ENCODE measurements at places on chromosomes 12 and 14.

DNA sequence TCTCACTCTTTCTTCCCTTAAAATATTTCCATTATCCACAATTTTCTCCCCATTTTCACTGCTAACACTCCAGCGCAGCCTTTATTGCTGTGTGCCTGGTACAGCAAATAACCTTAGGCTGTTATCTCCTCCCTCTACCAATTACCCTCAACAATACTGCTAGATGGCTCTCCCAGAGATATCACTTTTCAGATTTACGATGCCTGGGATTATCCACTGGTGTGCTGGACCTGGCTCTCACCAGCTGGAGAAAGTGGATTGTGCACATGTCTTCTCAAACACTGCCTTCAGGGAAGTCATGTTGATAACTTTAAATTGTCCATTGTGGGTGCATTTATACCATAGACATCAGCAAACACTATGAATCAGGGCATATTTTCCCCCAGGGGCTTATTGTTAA lies 101.9 kb upstream of the ADAMTS20 start:
- no peak for DNase-seq

DNA sequence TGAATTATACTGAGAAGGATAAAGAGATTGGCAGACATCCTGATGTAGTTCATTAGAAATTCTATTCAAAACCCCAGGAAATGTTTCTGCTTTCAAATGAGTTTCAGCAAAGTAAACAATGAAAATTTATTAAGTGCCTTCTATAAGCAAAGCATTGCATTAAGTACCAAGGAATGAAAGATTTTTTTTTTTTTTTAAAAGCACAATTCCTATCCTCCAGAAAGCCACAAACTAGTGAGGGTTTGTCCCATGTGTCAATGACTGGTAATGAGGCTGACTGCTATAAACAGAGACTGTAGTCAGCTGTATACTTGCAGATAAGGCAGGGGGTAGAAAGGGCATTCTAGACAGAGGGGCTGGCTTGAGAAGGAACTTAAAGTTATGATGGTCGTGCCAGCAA lies 6.7 kb downstream of the ANO4 start:
- DNase-seq = no peak

DNA sequence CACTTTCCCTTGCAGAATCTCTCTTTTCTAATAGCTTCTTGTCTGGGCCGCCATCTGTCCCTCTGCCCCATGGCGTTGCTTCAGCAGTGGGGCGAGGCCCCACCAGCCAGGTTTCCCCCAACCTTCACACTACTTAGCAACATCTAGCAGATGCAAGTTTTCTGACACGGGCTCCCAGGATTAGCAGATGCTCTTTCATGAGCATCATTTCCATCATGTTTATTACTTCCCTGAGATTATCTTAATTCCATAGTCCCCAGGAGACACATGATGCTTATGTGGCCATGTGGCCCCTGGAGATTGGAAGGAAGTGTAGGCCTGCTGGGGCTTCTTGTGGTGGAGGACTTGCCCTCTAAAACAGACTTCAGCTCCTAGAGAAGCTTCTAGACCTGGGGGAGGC lies 102.0 kb upstream of the MYL2 start:
- DNase-seq = no peak

DNA sequence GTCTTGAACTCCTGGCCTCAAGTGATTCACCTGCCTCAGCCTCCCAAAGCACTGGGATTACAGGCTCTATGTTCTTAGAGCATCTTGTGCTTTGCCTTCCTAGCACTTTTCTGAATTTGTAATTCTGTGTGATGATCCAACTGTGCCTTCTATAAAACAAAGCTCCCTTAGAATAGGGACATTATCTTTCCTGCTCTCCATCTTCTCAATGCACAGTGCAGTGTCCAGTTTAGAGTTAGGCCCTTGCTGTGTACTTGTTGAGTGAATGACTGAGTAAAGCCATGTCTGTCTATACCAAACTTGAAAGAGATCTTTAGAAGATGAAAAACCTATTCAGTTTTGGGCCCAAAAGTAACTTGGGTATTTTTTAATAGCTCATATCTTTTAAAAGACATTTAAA lies 5.2 kb downstream of the WDR20 start:
- DNase-seq = no peak

- DNase-seq = no peak
Measured at GRCh38 chr14:29895591-29896083, 32.0 kb downstream of the PRKD1 start.

GRCh38 chr12:86727160-86727559 lies 471.0 kb upstream of the MGAT4C start:
- DNase-seq = no peak

- no peak for DNase-seq
Measured at GRCh38 chr14:80768646-80769045, 172.9 kb downstream of the CEP128 start.

DNA sequence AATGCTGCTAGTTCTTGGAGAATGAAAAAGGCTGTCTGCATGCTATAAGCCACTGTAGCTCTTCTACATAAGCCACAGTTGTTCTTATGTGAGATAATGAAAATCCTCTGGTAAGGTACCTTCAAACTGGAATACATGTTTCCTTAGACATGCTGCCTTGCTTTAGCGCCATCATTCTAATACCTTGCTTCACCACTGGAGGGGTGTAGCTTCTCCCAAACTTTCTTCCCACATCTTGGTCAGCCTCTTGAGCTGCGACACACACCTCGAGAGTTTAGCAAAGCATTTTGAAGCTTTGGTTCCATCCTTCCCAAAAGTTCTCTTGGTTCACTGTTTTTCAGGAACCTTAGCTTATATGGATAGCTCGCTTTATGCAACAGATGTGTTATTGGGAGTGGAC lies 69.5 kb downstream of the NKX2-1 start:
- no peak for DNase-seq

- peak; percentile 66 for DNase-seq
Measured at GRCh38 chr14:23094666-23095195, at the start of gene ACIN1. TSS of gene ACIN1 (minus strand) at chr14:23095136. CDS start at chr14:23095112, 24 bp downstream.

DNA sequence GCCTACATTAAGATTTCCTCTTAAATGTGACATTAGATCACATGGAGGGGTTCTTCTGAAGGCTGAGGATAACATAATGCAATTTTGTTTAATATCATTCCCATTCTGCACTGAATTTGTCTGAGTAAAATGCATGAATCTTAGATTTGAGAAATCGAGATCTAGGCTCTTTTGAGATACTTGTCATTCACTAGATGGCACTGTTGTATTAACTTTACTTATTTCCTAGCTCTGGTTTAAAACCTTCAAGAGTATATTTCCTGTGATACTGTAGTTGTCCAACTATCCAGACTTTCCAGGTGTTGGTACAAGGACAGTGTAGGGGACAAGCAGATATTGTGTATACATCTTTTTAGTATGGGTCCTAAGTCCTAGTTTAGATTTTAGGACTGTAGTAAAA lies 91.7 kb upstream of the SEL1L start:
- no peak for DNase-seq

DNA sequence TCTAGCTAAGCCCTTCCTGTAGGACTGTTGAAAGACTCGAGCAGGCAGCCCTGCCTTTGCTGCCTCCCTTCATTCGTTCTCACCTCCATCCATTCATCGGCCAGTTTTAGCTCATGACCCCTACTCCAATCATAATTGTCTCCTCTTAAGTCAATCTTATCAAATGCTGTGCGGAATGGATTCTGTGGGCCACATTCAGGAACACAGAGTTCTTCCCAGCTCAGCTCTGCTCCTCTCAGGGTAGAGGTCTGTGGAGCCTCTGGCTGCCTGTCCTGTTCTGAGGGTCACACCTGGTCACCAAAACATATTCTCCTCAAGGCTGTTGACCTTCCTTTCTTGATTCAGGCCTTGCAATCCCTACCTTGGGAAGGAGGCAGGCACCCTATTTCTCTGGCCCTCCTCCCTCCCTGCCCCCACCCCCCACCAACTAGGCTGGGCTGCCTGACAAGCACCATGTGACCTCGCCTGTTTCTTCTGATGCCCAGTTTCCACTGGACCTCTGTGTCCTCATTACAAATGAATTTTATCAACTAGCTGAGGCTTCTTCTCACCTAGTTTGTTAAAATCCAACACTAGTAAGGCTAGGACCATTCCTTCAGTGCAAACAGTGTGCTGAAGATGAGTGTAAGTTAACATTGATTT lies 3.5 kb downstream of the SMCO2 start:
- no peak for DNase-seq

DNA sequence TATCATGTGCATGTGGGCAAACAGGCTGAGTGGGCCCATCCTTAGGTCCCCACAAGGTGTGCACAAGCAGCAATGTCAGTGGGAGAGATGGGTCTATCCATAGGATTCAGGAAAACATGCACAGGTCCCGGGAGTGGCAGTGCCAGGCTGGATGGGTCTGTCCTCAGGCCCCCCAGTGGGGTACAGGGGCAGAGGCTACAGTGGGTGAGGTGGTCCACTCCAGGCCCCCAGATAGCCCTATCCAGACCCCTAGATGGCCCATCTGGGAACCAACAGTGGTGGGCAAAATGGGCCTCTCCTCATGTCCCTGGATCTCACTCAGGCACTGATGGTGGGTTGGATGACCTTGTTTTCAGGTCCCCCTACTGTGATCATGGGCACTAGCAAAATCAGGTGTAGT lies 277.8 kb upstream of the SYT1 start:
- DNase-seq = no peak

- no peak for DNase-seq
Measured at GRCh38 chr12:89475203-89475990, 49.2 kb downstream of the GALNT4 start.

DNA sequence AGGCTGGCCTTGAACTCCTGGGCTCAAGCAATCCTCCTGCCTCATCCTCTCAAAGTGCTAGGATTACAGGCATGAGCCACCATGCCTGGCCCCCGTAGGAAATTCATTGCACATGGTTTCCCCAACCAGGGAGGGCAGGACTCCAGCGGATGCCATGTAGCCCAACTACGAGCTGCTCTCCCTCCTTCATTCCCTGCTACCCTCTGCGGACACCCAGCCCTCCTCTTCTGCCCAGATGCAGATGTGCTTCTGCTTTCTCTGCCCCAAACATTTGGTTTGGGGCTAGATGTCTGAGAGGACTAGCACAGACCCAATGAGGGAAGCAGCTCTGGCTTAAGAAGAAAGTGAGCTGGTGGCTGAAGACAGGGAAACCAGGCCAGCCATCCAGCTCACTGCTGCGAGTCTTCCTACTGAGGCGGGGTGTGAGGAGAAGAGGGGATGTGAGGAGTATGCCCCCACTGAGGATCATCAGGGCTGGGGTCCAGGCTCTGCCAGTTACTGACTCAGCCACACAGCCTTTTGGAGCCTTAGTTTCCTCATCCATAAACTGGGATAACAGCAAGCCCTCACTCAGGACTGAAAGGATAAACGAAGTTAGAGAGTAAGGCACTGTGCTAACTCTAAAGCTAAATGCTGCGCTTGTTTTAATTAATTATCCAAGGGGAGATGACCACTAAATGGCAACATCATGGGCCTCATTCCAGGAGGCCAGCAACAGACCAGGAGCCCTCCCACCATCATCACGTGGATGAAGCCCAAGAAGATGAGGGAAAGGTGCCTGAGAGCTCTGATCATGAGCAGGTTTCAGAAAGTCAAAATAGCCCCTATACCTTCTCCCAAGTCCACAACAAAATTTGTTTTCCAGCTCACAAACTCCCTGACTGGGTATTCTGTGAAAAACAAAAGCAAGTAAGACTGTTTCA lies 10.9 kb downstream of the CTDSP2 start:
- DNase-seq = no peak

- no peak for DNase-seq
Measured at GRCh38 chr12:32765906-32766305, 10.2 kb upstream of the YARS2 start.

DNA sequence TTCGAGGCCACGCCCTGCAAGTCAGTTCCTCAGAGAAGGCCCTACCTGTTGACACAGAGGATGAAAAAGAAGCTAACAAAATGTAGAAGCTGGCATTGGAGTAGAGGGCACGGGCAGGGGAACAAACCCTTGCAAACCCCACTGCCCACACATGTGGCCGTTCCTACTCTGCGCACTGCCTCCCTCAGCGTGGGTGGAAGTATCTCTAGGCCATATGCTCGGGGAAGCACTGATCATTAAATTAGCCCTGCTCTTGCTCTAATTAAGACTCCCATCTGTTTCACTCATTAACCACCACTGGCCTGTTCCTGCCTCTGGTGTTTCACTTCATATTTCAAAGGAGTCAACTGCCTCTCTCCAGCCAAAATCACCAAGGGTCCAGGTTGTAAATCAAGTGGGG lies 201.2 kb upstream of the SFSWAP start:
- no peak for DNase-seq

- DNase-seq = no peak
Measured at GRCh38 chr12:23906329-23906728, 43.1 kb downstream of the SOX5 start.

DNA sequence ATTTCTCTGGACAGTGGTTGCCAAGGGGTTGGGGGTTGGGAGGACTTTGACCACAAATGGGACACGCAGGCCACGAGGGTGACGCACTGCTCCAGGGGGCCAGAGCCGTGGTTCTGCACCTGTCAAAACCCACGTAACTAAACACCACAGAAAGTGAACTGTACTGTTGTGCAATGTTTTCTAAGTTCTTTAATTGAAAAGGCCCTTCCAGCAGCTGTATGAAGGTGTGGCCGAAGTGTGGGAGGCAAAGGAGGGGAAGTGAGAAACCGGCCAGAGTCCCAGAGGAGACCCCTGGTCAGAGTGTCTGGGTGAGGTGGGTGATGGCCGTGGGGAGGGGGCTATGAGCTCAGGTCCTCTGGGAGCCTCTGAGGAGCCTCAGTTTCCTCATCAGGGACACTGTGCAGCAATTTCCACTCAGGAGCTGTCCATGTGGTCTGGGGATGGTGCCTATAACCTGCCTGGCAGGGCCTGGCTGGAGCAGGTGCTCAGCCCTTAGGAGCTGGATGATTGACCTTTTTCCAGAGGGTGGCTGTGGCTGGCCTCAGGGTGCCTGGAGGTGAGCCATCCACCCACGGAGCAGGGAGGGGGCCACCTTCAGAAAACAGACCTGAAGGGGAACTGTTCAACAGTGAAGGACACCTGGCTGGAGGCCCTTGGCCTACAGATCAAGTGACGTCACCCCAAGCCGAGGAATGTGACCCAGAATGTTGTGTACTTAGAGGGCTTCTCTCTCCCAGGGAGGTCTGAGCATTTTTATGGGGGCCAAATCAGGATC lies 9.8 kb upstream of the BDKRB2 start:
- no peak for DNase-seq

- DNase-seq = no peak
Measured at GRCh38 chr12:45994736-45995135, 4.4 kb upstream of the SCAF11 start.

GRCh38 chr12:6829536-6830220 lies 1.5 kb downstream of the P3H3 start:
- no peak for DNase-seq

DNA sequence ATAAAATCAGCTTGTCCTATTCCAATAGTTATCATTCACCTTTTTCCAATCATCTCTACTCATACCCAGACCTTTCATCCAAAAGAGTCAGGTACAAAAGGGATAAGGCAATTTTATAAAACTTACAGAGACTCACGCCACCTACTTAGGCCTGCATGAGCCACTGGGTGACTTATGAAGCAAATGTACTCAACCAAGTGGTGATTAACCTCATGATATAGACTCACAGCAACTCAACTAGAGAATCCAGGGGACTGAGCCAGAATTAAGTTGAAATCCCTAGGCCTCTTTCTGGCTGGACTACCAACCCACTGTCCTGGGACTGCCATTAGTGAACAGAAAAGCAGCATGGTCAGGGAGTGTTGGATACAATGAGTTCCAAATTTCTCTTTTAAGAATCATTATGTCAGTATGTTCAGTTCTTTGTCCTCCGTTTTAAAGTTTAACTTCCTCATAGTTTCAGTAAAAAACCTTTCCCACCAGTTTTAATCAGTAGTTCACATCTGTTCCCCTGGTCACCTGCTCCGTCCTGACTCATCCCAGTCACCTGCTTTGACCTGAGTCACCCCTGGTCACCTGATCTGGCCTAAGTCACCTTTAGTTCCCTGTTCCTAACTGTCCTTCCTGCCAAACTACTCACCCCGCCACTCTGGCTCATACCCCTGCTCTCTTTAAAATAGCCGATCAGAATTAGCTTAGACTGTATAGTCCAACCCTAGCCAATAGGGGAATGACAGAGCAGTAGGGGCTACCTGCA lies 36.8 kb downstream of the SPTSSA start:
- no peak for DNase-seq

All from activated CD4-positive, alpha-beta T cell treated with anti-CD3 and anti-CD28 coated beads, Interleukin-2, amount 50 U/mL, for 24 hours (primary cell).